BJ (cell line): ENCODE measurements at places on chromosomes 7 and 10. TPM values are rescaled to one million over a fixed set of nuclear protein-coding genes. Genes with fewer than 3 reads are reported as not detected.

CCSER2 gene
- 28.7 and 29.5 TPM in 2 replicates for polyA plus RNA-seq

ENTPD7 gene
- 13.6 and 16.4 TPM in 2 replicates for polyA plus RNA-seq

GIMAP8 gene
- polyA plus RNA-seq, result not detected in 2 replicates

ATG9B gene
- 0.07 and 0.15 TPM in 2 replicates for polyA plus RNA-seq

GNG11 gene
- polyA plus RNA-seq, result 9.3 and 16.0 TPM in 2 replicates

OLAH gene
- 0.15 and 0.29 TPM in 2 replicates for polyA plus RNA-seq

PLPP4 gene
- 30.1 and 35.4 TPM in 2 replicates for polyA plus RNA-seq

FBXO24 gene
- 0.33 and 0.40 TPM in 2 replicates for polyA plus RNA-seq

PRPS1L1 gene
- polyA plus RNA-seq, result not detected in 2 replicates

CRYGN gene
- 0.07 and 0.10 TPM in 2 replicates for polyA plus RNA-seq

GPR146 gene
- polyA plus RNA-seq, result 2.8 and 4.5 TPM in 2 replicates

TMEM196 gene
- polyA plus RNA-seq, result not detected in 2 replicates

SFRP4 gene
- polyA plus RNA-seq, result 0.16 and 0.22 TPM in 2 replicates

TSPAN15 gene
- polyA plus RNA-seq, result 0.94 and 1.2 TPM in 2 replicates

H2BK1 gene
- not detected in 2 replicates for polyA plus RNA-seq

HIP1 gene
- polyA plus RNA-seq, result 6.5 and 7.5 TPM in 2 replicates

CCDC6 gene
- 17.2 and 28.4 TPM in 2 replicates for polyA plus RNA-seq
